ENCODE measurements at places on chromosomes 16 and 17.

DNA sequence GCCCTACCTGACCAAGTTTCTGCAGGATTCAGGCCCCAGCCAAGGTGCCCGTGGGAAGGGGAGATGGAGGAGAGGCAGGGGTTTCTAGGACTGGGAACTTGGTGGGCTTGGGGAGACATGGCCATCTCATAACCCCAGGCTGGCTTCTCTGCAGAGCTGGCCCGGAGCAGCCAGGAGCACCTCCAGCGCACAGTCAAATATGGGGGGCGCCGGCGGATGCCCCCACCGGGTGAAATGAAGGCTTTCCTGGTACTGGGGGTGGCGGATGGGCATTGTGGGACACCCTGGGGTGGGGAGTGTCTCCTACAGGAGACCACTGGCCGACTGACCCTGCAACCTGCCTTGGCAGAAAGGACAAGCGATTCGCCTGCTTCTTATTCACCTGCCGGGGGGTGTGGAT is 9.2 kb upstream of the SMIM5 start:
- no peak for DNase-seq

DNA sequence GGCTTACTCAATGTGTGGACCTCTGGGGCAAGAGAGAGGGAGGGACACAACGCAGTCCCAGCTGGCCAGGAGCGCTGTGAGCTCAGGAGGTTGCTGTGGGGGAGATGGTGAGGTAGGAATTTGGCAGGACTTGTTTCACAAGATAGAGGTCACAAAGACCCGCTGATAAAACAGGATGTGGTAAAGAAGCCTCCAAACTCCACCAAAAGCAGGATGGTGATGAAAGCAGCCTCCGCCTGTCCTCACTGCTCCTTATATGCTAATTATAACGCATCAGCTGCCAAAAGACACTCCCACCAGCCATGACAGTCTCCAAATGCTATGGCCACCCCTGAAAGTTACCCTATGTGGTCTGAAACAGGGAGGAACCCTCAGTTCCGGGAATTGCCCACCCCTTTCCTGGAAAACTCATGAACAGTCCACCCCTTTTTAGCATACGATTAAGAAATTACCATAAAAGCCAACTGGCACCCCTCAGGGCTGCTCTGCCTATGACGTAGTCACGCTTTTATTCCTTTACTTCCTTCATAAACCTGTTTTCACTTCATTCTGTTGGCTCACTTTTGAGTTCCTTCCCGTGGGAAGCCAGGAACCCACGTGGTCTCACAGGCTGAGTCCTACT is 5.3 kb upstream of the EIF4A3 start:
- DNase-seq, result no peak

DNA sequence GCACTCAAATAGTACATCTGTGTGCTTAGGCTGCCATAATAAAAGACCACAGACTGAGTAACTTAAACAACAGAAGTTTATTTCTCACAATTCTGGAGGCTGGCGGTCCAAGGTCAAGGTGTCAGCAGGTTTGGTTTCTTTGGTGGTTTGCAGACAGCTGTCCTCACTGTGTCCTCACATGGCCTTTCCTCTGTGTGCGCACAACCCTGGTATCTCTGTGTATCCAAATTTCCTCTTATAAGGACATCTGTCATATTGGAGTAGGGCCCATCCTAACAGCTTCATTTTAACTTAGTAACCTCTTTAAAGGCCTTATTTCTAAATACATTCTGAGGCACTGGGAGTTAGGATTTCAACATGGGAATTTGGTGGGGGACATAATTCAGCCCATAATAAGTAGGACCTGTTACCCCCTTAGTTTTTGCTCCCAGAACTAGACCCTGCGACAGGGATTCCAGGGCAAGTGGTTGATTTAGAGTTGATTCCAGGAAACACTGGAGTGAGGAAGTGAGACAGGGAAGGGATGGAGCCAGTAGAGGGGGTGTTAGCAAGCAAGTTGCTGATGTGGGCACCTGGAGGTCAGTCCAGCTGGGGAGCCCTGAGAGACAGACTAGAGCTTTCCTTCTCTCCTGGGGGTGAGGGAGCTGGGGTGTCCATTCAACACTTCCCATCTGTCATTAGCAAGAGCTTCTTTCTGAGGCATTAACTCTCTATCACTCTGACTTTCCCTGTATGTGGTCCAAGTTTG is 10.9 kb upstream of the ALKBH5 start:
- DNase-seq, result no peak

GRCh38 chr17:31494259-31495021 is 103.0 kb downstream of the RAB11FIP4 start:
- DNase-seq, result no peak

GRCh38 chr17:37717627-37718323 is 27.1 kb downstream of the HNF1B start:
- DNase-seq, result no peak

GRCh38 chr17:81948635-81949378 is 1.8 kb upstream of the MYADML2 start:
- no peak for DNase-seq

DNA sequence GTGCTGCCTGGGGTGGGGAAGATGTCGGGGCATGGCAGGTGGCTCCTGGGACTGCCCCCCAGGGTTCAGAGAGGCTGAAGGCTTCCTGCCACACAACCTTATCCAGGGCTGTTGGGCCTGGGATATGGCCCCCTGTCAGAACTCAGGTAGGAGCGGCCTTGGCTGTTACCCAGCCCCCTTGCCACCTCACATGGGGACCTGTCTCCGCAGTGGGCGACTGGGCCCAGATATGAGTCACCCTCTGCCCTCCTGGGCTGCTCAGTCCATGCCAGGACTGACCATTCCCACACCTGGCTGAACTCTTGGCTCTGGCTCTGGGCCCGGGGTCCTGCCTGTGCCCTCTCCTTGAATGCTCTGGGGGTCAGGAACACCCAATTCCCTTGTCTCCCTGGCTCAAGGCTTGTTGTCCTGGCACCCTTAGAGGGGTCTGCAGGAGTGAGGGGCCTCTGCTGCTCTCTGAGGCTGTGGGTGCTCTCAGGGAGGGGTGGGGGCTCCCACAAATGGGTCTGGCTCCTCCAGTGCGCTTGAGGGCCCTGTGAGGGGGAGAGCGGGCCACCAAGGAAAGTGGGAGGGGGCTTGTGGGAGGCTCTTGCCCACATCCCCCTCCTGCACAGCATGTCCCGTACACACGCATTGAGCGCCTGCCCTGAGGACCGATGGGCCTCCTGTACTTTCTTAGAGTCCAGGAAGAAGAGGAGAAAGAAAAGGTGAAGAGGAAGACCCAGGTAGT is 36.0 kb downstream of the LGALS9 start:
- no peak for DNase-seq

GRCh38 chr17:64382061-64382583 is 8.5 kb downstream of the PECAM1 start:
- no peak for DNase-seq

GRCh38 chr17:12386225-12386624 is 279.5 kb upstream of the MYOCD start:
- DNase-seq, result no peak

DNA sequence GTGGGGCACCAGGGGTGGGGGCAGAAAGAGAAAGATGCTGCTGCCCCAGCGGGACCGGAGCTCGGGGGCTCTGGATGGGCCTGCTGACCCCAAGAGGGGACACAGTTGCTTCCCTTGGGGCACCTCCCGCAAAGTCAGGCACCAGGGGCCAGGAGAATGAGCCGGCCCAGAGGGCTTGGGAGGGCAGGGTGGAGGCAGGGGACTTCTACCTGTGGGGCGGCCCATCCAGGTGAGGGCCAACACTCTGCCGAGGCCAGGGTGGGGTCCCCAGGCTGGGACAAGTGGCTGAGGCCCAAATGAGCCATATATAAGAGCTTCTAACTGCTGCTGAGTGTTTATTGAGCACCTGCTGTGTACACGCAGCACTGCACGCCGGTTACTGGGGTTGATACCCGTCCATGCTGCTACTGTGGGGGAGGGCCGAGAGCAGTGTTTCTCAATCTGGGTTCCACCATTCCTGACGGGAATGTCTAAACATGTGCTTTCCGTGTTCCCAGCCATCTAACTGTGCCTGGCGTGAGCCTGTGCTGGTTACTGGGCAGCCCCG is 211.7 kb upstream of the GSE1 start:
- DNase-seq, result no peak

DNA sequence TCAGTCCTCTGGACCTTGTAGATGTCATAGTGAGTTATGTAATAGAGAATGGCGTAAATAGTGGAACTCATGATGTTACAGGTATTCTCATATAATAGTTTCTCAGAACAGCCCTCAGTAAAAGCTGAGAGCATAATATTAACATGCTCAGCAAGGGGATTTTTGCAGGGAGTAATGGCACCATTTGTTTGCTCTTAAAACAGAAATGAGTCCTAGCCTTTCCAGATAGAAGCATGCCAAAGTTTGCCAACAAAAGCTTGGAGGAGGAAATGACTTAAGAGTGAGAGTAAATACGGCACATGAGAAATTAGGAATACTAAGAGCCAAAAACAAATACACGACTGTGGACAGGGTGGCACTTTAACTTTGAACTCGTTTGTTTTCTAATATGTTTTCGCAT is 198.4 kb downstream of the ANKFN1 start:
- no peak for DNase-seq

- DNase-seq, result no peak
Observed at GRCh38 chr17:70208825-70209555, 39.7 kb downstream of the KCNJ2 start.

DNA sequence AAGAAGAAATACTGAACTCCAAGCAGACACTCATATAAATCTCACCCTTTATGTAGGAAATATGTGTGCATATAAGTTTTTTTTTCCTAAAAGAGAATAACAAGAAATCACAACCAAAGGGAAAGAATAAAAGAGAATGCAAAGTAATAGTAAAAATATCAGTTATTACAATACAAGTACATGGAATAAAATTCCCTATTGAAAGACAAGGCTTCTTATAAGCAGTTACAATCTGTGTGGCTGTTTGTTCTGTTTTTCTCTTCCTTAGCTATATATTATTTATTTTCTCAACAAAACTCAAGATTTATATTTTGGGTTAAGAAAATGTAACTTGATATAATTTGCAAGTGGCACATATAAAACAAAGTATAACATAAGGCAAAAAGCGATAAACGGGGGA is 41.7 kb downstream of the SLC5A11 start:
- DNase-seq, result no peak

DNA sequence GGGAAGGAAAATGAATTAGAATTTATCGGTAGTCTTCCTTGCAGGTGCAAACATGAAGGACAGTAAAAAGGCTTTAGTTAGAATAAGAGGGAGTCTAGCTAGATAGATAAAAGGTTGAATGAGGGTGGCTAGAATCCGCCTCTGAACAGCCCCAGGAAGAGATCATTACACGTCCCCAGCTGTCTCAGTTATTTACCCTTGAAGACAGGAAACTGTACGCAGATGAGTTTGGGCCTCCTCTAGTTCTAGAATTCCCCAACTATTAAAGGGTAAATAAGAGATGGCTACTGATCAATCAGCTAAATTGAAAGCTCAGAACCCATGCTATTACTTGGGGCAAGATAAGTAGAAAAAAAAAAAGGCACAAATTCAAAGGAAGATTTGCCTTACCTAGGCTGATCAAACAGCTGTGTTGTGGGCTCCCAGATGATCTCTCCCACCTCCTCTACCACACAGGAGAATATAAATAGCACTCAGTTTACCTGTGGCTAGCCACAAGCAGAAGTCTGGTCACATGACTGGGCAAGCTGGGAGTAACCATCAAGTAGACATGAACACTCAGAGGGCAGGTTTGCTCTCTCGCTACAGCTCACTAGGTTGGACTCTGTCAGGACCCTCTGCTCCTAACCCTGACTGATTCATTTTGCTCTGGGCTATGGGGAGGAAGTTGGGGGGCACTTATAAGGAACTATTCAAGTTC is 17.0 kb downstream of the FAM117A start:
- no peak for DNase-seq

DNA sequence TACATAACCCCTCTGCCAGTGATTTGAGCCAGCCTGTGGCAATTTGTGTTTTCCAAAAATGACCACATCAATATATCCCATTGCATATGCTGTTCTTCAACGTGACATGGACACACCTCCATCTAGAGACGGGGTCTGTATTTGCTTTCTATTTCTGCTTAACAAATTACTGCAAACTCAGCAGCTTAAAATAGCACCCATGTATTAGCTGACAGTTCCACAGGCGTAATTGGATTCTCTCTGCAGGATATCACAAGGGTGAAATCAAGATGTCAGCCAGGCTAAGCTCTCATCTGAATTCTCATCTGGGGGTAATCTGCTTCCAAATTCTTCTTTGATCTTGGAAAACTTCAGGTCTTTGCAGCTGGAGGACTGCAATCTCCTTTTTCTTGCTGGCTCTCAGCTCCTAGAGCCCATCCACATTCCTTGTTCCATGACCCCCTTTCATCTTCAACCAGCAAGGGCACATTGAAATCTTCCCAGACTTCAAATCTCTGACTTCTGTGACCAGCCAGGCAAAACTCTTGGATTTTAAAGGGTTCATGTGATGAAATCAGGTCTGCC is 8.2 kb downstream of the KRT9 start:
- DNase-seq, result no peak

DNA sequence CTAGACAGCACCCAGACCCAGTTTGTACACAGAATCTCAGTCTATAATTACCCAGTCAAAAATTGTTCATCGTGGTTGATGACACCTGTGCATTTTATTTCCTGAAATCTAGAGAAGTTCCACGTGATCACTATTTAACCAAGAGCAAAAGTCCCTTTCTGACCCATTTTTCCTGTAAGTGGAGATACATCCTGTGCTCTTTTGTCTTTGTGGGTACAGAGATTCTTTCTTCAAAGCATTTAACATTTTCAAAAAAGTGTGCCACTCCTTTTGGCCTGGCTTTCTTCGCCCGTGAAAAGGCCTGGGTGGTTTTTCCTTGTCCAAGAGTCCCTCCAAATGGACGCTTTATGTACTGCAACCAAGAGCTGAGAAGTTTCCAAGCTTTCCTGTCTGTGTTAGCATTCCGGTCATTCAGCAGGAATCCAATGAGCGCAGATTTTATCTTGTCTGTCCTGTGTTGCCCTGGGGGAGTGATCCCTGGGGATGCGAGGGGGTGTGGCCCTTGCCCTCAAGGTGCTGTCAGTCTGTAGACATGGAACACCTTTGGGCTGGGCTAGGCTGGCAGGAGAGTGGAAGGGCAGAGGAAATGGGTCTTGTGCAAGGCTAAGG is 161.1 kb upstream of the CACNG5 start:
- DNase-seq, result peak; percentile 63

GRCh38 chr17:66379544-66379943 is 77.1 kb downstream of the PRKCA start:
- DNase-seq, result no peak

DNA sequence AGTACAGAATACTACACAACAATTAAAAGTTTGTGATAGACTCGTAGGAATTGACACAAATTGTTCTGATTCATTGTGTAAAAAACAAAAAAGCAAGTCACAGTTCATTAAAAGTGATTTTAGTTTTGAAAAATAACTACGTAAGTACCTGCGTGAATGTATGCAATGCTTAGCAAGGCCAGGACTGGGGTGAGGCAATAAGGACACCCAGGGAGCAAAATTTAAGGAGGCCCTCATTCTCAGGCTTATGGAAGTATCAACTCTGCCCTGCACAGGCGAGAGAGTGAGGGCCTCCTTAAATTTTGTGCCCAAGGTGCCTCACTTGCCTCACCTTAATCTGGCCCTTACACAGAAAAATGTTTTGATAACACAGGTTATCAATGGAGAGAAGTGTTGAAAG is 31.4 kb downstream of the NOG start:
- no peak for DNase-seq
